ENCODE measurements at places on chromosomes 1 and 21. TPM values are rescaled to one million over a fixed set of nuclear protein-coding genes. Genes with fewer than 3 reads are reported as not detected.

DNA sequence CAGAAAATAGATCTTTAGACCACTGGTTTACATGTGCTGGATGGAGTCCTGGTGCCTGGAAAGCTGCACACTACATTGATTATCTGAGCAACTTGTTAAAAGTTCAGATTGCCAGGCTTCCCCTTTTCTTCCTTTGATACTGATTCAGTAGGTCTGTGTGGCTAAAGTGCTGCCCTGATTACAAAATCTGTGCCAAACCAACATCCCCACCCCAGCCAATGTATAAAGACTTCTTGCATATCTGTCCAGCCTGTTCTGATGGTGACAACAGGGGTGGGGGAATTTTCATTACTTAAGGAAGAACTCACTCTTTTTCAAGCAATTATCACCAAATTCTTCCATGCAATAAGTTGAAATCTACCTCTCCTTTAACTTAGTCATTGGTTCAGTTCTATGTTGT, 135.5 kb downstream of the TNFSF18 start:
- DNase-seq: no peak

DNA sequence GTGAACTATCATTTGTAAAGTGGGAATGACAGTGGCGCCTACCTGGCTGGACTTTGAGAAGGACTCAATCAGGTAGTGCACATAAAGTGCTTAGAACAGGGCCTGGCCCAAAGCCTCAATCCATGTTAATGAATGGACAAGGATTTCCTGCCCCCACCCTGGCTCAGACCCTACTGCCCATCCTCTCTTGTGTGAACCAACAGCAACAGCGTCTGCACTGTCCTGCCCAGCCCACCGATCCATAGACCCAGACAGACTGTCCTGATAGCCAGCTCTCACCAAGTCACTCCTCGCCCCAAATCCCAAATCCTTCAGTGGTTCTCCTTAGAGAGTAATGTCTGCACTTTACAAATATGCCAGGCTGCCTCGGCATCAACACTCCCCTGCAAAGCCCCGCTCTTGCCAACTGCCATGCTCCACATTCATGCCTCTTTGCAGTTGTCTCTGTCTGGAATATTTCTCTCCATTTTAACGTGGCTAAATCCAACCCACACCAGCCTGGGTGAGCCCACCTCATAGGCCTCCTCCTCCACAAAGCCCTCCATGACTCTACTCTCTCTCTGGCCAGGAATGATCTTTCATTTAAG, 157.6 kb upstream of the EDN2 start:
- DNase-seq: no peak

DNA sequence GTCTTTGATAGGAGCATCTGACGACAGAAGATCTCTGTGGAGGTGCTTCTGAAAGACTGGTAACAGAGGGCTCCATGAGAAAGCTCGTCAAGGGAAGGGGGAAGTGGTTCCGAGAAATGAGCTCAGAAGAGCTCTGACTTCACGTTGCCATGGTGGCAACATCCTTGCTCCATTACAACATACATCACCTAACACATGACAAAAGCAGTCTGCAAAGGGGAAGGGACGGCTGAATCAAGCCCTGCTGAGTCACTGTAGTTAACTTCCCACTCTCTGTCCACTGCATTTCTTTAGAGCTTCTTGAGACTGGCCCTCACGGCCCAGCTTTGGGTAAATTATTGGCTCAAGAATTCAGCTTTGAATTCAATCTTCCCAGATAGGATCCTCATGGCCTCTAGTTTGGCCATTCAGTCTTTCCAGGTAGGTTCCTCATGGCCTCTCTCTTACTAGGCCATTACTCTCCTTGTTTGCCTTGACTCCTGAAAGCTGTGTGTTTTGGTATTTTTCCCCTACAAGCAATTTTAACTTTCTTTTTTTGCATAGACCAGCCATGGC, 88.0 kb upstream of the ZNF648 start:
- peak; percentile 23 for DNase-seq

GRCh38 chr1:37945743-37946702, 830 bp downstream of the INPP5B start:
- peak; percentile 68 for DNase-seq

- DNase-seq: no peak
Observed at GRCh38 chr1:225437710-225438437, 10.0 kb upstream of the LBR start.

Gene PBXIP1
- total RNA-seq: 34.4 TPM

Gene BCAR3
- total RNA-seq: 23.5 TPM

Data from uterus (tissue), 4 donors.